ENCODE measurements at places on chromosomes 11 and 22. TPM values are rescaled to one million over a fixed set of nuclear protein-coding genes. Genes with fewer than 3 reads are reported as not detected.

DNA sequence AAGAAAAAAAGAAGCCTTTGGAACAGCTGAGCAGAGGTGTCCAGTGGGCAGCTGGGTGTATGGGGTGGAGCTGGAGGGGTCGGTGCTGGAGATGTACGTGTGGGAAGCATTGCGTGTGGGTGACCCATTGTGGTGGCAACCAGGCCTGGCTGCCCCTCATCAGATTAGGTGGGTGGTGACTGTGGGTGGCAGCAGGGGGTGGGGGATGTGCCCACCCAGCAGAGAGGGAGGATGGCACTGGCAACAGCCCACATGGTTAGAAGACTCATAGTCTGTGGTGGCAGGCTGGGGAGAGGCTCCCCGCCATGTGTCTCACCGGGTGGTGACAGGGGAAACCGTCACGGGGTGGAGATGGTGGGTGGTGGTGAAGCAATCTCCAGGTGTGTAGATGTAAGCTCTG lies 27.6 kb downstream of the TP53I11 start:
- no peaks in the 10 kb centered on the region for H3K36me3 ChIP-seq
- no peak overlapping the region for H3K4me3 ChIP-seq
- no peaks in the 10 kb centered on the region for H3K4me1 ChIP-seq
- no peaks in the 10 kb centered on the region for H3K27me3 ChIP-seq
- H3K27ac ChIP-seq, result no peak overlapping the region
- peak; percentile 25 for DNase-seq

Gene POU2AF2
- total RNA-seq, result not detected

- H3K36me3 ChIP-seq, result peaks cover 27% of the 10 kb centered on the region
- H3K27ac ChIP-seq, result no peak overlapping the region
- no peak overlapping the region for H3K4me3 ChIP-seq
- H3K27me3 ChIP-seq, result no peaks in the 10 kb centered on the region
Measured at GRCh38 chr22:46976598-46976997, 214.1 kb downstream of the TBC1D22A start.

DNA sequence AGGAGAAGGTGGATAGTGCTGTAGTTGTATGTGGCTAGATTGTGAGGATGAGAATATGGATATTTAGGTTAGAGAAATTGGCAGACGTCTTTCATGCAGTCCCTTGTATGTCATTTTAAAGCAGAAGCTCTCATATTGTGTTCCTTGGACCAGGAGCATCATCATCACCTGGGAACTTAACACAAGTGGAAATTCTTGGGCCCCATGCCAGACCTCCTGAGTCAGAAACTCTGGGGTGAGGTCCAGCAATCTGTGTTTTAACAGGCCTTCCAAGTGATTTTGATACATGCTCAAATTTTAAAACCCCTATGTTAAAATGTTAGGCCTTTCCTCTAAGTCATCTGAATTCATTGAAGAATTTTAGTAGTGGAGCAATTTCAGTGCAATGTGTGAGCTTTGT lies 34.8 kb downstream of the JHY start:
- no peaks in the 10 kb centered on the region for H3K4me1 ChIP-seq
- H3K36me3 ChIP-seq, result no peaks in the 10 kb centered on the region
- no peak overlapping the region for H3K27ac ChIP-seq
- H3K27me3 ChIP-seq, result no peaks in the 10 kb centered on the region
- H3K4me3 ChIP-seq, result no peak overlapping the region

DNA sequence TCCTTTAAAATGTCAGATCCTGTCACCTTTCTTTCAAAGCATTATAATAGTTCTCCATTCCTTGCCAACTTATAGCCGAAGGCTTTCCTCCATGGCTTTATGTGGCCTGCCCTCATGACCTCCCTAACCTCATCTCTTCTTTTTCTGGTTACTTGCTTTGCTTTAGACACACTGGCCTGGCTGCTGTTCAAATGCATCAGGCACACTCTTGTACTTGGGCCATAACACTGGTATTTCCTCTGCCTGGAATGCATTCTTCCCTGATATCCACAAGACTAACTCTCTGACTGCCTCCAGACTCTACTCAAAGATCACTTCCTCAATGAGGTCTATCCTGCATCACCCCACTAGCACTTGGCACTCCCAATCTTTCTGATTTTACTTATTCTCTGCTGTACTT lies 710.3 kb downstream of the KCNA4 start:
- no peak for DNase-seq
- H3K36me3 ChIP-seq, result no peaks in the 10 kb centered on the region
- no peak overlapping the region for H3K27ac ChIP-seq
- H3K4me3 ChIP-seq, result no peak overlapping the region
- H3K27me3 ChIP-seq, result no peaks in the 10 kb centered on the region
- no peaks in the 10 kb centered on the region for H3K4me1 ChIP-seq

DNA sequence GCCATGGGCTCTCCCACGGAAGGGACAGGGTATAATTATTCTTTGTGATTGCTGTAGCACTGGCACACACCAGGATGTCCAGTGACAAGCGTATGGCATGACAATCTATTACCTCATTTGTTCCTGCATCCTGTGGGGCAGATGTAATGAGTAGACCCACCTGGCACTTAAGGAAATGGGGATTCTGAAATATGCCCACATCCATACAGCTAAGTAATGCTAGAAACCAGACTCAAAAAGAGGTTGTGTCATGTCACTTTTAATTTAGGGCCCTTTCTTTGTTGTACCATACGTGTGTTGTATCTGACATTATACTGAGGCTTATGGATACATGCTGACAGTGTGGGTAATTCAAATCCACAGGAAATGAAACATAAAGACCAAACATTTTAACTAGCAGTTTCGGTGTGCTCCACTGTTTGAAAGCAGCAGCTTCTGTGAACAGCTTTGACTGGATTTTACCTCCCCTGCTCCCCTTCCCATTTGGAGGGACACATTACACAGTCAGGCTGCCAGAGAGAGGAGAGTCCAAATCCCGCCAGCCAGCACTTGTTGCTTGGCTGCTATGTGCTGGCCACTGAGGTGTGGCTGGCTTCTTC lies 21.2 kb downstream of the GRAMD1B start:
- H3K4me1 ChIP-seq, result peaks cover 49% of the 10 kb centered on the region
- peak overlapping the region; percentile 69 for H3K27ac ChIP-seq
- peak; percentile 16 for DNase-seq
- peaks cover 4% of the 10 kb centered on the region for H3K36me3 ChIP-seq
- H3K27me3 ChIP-seq, result no peaks in the 10 kb centered on the region
- H3K4me3 ChIP-seq, result no peak overlapping the region

- DNase-seq, result peak; percentile 22
- no peak overlapping the region for H3K27ac ChIP-seq
- H3K27me3 ChIP-seq, result peaks cover 9% of the 10 kb centered on the region
- no peak overlapping the region for H3K4me3 ChIP-seq
Measured at GRCh38 chr11:64516226-64516625, 74.8 kb upstream of the SLC22A12 start.

- H3K27me3 ChIP-seq, result no peaks in the 10 kb centered on the region
- DNase-seq, result no peak
- H3K27ac ChIP-seq, result no peak overlapping the region
- H3K4me3 ChIP-seq, result no peak overlapping the region
- no peaks in the 10 kb centered on the region for H3K4me1 ChIP-seq
Measured at GRCh38 chr22:44648821-44649565, 53.0 kb upstream of the PRR5 start.
